ENCODE measurements at places on chromosomes 7 and 10. TPM values are rescaled to one million over a fixed set of nuclear protein-coding genes. Genes with fewer than 3 reads are reported as not detected.

DNA sequence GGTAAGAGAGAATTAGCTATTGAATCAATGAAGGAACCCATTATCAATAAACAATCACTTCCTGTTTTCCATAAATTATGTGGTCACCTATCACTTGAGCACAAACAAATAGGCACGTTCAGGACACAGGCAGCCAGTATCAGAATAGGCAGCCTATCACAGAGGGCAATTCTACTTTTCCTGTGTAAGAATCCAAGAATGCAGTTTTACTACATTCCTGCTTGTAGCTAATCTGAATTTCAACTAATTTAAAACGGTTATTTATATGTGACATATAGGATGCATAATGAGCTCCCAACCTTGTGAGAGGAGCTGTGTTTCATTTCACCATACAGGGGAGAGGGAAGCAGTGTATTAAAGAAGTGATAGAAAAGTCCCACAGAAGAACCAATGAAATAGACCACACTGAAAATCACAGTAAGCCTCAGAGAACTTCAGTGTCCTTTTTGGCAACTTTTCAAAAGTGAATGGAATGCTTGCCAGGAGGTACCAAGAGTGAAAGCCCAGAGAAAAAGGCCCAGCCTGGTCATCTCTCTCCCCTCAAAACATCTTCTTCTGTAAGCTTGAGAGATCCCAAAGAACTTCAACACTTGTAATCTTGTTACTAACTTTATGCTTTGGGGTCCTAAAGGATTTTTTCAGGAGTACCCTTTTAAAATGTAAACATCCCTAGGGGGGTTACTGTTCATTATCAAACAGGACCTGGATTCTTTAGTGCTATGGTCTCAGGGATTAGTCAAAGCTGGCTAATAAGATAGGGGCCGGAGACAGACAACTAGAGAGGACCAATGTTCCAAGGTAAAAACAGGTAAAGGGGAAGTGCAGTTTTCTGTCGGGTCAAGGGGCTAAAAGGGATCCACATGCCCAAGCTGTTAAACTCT, 1.3 kb downstream of the IMMP2L start:
- DNase-seq, result no peak

GRCh38 chr7:103947026-103947655, 42.3 kb downstream of the RELN start:
- no peak for DNase-seq

DNA sequence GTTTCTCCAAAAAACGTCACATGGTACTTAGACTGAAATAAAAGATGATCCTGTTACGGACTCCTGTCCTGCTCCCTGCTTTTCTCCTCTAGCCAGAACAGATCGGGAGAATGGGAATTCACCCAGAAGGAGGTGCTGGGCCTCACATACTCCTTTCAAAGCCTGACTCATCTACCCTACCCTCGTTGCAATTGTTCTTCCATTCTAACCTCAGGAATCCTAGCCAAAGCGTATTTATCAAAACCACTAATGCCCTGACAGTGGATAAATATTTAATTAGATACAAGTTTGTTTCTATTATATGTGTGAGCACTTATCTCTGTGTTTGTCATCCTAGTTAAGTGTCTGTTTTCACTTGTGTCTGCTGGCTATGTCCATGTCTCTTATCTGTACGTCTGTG, 21.7 kb downstream of the ZCWPW1 start:
- DNase-seq, result no peak

- no peak for DNase-seq
Measured at GRCh38 chr7:126443951-126444350, 808.8 kb downstream of the GRM8 start.

DNA sequence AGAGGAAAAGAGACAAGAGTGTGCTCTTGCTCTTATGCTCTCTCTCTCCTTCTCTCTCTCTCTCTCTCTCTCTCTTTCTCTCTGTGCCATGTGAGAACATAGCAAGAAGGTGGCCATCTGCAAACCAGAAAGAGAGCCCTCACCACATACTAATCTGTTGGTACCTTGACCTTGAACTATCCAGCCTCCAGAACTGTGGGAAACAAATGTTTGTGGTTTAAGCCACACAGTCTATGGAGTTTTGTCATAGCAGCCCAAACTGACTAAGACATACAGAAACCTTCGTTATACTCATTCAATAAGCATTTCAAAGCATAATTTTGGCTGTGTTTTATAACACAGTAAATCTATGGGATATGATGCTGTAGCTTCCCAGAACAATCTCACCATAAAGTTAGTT, 56.4 kb upstream of the PLPP4 start:
- DNase-seq, result no peak

GRCh38 chr10:51667678-51668335, 31.6 kb downstream of the CSTF2T start:
- DNase-seq, result no peak

Gene MRC1
- 0.14 TPM for total RNA-seq

Gene SEMA4G
- total RNA-seq, result 1.7 TPM

DNA sequence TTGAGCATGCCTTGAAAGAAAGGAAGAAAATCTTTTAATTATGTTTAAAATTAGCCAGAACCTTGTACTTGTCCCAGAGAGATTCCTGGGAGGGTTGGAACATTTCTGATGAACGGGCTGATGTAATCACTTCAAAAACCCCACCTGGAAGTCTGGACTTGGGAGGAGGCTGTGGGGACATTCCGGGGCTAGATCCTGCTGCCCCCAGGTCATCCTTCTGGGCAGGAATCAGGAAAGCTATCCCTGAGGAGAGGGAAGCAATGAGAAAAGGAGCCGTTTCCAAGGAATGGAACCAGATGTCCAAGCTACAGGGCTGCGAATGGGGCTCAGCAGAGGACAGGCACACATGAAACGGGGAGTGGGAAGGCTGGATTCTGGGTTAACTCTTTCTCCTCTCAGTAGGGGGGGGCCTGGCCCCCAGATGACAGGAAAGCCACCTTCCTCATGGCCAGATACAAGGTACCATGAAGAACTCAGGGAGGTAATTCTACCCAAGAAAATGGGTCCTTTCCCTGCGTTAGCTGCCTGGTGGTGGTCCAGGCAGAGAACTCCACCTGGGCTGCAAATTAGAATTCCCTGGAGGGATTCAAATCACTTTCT, 280.1 kb downstream of the TCF7L2 start:
- no peak for DNase-seq

DNA sequence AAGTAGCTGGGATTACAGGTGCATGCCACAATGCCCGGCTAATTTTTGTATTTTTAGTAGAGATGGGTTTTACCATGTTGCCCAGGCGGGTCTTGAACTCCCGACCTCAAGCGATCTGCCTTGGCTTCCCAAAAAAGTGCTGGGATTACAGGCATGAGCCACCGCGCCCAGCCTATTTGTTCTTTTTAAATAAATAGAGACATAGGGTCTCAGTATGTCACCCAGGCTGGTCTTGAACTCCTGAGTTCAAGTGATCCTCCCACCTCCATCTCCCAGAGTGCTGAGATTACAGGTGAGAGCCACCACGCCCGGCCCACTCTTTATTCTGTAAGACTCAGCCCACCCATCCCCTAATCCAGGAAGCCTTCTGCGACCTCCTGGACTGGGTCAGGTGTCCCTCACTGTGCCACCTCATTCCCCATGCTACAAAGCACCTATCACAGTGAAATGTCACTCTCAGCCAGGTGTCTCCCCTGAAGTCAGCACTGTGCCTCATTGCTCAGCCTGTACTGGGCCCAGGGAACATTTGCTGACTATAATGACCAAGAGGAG, 2.8 kb downstream of the TMEM120A start:
- no peak for DNase-seq

DNA sequence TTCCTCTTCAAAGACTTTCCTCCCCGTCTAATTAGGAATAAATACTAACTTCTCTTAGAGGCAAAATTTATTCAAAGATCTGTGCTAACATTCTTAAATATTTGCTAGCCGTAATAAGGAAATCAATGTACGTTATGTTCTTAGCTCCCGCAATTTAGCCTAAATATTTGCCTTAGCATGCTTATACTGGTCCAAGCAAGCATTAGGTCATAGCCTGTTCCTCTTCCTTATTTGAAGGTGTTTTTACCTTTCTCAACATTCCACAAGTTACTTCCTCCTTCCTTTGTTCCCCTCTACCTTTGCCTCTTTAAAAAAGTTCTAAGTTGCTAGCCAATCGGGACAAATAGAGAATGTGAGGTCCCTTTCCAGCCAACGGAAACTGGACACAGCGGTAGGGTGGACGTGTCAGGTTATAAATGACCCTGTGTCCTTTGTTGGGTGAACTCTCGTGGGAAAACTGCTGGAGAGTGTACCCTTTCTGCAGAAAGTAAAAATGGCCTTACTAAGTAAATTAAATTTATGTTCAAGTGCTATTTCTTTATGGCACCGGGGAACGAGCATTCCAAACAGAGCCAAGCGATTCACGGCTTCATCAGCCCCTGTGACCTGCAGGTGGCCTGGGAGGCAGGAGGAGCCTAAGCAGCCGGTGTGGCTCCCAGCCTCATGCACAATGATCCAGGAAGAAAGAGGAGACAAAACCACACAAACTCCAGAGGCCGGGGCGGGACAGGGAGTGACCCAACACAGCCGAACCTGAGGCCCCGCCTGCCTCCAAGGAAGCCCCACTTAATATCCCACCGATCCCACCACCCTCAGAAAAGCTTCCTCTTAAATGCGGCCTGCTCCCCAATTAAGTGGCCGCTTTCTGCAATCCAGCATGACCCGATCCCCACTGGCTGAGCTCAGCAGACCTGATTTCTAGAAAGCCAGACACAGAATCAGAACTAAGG, 67.0 kb downstream of the ZRANB1 start:
- DNase-seq, result no peak

DNA sequence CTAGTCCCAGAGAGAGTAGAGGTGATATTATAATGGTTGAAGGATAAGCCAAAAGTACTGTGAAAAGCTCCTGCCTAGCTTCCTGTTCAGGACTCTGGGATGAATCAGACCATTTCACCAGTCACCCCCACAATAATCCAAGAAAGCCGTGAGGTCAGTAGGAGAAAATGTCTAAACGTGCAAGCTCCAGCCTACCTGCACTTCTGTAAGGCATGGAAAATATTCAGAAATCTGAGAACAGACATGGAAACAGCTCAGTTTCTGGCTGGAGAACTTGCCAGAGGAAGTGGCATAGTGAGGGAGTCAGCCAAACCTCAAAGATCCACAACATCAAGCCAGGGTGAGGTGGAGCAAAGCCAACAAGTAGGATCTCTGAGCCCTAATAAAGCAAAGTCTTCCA, 58.2 kb downstream of the ELAPOR2 start:
- DNase-seq, result no peak

Gene GPAM
- total RNA-seq, result 15.8 TPM

DNA sequence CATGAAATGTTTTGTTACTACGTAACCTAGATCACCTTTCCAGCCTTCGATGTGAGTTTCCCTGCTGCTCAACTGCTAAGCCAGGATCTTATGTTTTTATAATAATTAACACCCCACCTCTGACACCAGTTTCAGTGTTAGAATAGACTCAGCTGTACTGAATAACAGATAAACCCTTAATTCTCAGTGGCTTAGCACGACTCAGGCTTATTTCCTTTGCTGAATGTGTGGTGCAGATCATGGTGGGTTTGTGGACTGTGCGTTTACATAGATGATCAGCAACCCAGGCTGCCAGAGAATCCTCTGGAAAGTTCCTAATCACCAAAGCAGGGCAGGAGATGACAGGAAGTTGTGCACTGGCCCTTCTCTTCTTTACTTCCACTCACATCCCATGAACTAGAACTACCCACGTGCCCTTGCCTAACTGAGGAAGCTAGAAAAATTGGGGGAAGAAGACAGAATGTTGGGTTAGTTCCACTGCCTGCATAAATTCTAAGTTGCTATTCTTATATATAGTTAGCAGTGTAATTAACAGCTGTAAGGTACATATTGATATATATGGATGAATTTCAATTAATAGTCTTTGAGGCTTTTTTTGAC, 111.8 kb downstream of the MAPK8 start:
- no peak for DNase-seq

Gene FAM180A
- not detected for total RNA-seq

DNA sequence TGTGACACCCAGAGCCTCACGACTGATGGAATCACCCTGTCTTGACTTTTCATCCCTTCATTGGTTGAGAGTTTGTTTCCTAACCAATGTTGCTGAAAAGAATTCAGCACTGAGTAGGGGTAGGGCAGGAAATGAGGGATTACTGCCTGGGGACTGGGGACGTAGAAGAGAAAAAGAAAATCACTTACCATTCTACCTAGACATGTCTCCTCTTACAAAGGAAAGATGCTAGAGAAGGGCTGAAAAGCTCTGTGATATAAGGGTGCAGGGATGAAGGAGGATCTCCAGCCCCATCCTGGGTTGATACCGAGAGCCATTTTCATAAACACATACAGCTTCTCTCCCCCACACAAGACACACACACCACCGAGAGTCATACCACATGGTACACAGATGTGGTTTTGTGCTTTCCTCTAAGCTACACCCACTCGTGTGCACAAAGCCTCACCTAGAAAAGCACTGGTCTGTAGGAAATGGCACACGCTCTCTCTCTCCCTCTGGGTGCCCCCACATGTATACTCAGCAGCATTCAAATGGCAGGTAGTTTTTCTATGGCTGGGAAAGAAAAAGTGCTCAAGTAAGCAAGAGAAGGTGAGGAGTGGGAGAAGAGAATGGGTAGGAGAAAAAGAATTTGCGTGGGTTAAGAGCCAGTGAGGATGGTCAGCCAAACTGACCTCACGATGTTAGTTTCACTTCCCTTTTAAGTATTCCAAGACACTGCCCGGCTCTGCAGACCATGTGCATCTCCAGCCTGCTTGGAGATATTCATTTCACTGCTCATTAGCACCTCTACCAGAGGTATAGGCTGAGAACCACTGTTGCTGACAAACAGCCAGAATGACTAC, 85.8 kb downstream of the CALD1 start:
- no peak for DNase-seq

DNA sequence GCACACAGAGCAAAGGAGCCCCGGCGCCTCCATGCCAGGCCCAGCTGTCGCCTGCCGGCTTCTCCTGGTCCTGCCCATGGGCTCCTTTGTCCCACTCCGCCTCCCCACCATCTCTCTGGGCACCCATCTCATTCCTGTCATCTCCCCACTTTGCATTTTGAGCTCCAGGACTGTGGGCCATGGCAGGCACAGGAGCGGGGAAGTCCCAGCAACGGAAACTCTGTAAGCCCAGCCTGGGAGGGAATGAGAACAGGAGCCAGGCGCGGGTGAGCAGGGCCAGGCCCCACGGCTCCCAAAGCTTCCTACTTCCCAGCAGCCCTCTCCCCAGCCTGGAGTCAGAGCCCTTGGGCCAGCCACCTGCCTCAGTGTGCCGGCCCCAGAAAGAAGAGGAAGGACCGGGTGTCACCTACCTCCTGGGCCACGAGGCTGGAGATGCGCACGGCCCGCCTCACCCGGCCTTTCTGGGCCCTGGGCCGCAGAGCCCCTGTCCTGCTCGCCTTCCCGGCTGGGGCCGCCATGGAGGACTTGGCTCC, 23.1 kb downstream of the KCNH2 start:
- no peak for DNase-seq

- no peak for DNase-seq
Measured at GRCh38 chr10:124621637-124622036, 122.5 kb downstream of the FAM53B start.

Gene KIAA1549
- total RNA-seq, result 7.5 TPM

DNA sequence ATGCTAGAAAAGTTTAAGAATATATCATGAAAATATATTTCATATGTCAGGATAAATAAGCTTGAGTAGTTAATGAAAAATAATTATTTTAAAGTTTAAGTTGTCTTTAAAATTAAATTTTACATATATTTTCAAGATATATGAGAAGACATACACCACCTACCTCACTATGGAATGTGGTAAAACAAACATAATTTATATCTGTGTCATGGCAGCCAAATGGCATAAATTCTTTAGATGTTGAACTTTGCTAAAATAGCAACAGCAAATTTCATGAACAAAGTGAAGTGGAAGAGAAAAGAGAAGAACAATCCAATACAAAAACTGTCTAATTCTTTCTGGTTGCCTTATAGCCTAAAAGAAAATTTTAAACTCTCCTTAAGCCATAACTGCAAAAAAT, 39.6 kb upstream of the SLC16A12 start:
- DNase-seq, result no peak

- no peak for DNase-seq
Measured at GRCh38 chr7:130649004-130649790, 19.4 kb downstream of the COPG2 start.

Data from NCI-H460 (cell line).